ENCODE measurements at places on chromosomes 16 and 17.

GRCh38 chr16:4904942-4905615 lies 31.9 kb downstream of the PPL start:
- no peak for DNase-seq

GRCh38 chr17:13476720-13477119 lies 125.0 kb downstream of the HS3ST3A1 start:
- no peak for DNase-seq

DNA sequence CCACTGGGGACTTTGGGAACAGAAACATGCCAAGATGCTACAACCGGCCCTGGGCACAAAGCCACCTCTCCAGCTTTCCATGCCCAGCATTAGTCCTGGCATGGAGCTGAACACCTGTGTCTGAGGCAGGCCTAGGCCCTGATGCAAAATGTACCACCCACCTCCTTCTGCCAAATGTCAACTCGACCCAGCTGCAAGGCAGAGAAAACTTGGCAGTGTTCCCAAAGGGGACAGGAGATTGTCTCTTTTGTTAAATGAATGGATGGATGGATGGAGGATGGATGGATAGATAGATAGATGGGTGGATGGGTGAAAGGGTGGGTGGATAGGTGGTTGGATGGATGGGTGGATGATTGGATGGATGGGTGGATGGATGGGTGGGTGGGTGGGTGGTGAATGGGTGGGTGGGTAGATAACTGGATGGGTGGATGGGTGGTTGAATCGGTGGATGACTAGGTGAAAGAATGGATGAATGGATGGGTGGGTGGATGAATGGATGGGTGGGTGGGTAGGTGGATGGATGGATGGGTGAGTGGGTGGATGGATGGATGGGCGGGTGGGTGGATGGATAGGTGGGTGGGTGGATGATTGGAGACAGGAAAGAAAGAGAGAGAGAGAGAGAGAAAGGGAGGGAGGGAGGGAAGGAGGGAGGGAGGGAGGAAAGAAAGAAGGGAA lies 73.4 kb upstream of the TNRC6C start:
- DNase-seq: no peak

- no peak for DNase-seq
Observed at GRCh38 chr17:62937606-62938005, 28.4 kb upstream of the TANC2 start.

GRCh38 chr16:66418165-66418962 lies 8.7 kb upstream of the BEAN1 start:
- no peak for DNase-seq

DNA sequence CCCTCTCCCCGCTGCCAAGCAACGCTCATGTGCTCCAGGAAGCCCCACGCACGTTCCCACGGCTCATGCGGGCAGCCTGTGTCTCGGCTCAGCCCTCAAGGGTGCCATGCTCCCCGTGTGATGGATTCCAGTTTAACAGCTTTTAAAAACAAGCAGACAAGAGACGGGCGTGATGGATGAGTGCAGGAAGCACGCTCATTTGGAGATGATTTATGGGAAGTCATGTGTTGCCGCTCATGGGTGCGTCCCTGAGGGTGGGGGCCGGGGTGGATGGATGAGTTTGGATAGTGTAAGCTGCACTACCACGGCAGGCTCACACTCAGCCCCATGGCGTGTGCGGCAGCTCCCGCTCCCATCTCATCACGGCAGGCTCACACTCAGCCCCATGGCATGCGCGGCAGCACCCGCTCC lies 132.8 kb downstream of the RBFOX3 start:
- no peak for DNase-seq

DNA sequence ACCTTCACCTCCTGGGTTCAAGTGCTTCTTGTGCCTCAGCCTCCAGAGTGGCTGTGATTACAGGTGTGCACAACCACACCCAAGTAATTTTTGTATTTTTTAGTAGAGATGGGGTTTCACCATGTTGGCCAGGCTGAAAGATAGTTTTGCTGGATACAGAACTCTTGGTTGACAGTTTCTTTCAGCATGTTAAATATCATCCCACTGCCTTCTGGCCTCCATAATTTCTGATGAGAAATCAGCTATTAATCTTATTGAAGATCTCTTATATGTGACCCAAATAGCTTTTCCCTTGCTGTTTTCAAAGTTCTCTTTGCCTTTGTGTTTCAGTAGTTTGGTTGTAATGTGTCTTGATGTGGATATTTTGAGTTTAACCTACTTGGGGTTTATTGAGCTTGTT lies 50.3 kb upstream of the BRD7 start:
- no peak for DNase-seq

DNA sequence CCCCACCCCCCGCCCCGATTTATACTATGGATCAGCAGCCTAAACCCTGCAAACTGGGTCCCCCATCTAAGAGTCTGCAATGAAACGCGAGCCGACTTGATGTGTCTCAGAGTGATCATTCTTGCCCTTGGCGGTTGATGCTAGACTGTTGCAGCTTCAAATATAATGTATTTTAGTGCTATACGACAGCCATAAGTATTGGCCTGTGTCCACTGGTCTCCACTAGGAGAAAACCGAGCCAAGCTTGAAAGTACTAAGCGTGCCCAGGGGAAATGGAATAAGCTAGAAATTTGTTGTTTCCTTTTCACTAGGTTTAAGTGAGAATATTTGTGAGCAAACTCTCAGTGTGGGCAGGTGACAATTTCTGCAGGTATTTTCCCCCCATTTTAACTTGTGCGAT lies 711.2 kb downstream of the MAF start:
- no peak for DNase-seq

GRCh38 chr17:74351552-74352210 lies 10.0 kb downstream of the BTBD17 start:
- DNase-seq: no peak

GRCh38 chr17:28916302-28916934 lies 13.5 kb upstream of the DHRS13 start:
- DNase-seq: no peak

GRCh38 chr17:71192039-71192555 lies 928.7 kb upstream of the SOX9 start:
- DNase-seq: no peak

DNA sequence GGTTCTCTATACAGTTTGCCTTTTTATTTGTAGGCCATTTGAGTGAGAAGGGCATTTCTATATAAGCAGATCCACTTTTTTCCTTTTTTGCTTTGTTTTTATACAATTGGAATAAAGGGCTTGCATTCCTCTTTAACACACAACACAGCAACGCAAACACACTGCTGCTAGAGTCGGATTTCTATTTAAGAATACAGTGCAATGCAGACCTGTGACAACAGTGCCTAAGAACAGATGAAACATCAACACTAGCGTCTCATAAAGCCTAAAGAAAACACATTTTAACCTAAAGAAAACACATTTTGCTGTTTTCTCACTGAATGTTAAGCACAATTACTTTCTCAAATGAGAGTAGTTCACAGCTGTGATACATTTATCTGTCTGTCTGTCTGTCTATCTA lies 1141.1 kb downstream of the CDH11 start:
- no peak for DNase-seq

DNA sequence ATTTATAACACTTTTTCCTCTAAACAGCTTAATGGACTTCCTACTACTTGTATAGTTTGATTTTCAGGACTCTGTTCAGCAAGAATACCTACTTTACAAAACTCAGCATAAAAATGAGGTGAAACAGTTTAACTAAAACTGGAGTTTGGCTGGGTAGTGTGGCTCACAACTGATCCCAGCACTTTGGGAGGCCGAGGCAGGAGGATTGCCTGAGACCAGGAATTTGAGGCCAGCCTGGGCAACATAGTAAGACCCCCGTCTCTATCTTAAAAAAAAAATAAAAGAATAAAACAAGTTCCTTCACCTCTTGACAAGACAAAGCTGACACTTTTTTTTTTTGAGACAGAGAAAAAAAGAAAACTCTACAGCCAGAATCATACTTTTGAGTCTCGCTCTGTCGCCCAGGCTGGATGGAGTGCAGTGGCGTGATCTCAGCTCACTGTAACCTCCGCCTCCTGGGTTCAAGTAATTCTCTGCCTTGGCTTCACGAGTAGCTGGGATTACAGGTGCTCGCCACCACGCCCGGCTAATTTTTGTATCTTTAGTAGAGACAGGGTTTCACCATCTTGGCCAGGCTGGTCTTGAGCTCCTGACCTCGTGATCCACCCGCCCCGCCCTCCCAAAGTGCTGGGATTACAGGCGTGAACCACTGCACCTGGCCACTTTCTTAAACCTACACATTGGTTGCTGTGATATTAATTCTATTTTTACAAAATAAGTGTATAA lies 2.6 kb downstream of the PDF start:
- no peak for DNase-seq

- DNase-seq: no peak
Observed at GRCh38 chr16:48535369-48535787, 74.6 kb downstream of the N4BP1 start.

GRCh38 chr17:4340914-4341615 lies 25.4 kb downstream of the UBE2G1 start:
- DNase-seq: no peak

- DNase-seq: no peak
Observed at GRCh38 chr17:5770441-5771270, 186.3 kb upstream of the NLRP1 start.

- no peak for DNase-seq
Observed at GRCh38 chr16:81932668-81933067, 78.6 kb downstream of the SDR42E1 start.

DNA sequence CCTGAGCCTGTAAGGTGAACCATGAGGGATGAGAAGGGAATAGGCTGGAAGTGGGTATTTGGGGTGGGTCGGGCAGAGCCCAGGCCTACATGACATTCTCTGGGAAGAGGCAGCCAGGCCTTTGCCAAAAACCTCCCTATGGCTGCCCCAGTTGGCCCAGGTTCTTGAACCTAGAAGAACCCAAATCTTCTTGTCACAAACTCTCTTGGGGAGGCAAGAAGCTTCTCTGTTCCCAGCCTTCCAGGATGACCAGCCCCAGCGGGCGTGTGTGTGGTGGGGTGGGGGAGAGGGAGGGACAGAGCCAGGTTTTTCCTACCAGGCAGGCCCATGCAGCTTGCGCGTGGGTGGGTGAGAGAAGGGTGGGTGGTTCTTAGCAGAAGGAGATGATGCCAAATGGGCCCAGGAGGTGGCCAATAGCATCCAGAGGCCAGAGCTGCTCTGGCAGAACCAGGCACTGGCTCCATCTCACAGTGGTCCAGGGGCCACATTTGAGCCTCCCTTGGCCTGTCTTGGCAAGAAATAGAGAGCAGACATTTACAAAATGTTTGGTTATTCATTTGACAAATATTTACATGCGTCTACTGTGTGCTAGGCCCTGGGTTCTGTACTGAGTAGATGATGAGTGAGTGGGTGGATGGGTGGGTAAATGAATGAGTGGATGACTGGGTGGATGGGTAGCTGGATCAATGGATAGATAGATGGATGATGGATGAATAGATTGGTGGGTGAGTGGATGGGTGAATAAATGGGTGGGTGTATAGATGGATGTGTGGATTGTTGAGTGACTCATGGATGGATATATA lies 44.3 kb upstream of the PLCG2 start:
- no peak for DNase-seq

DNA sequence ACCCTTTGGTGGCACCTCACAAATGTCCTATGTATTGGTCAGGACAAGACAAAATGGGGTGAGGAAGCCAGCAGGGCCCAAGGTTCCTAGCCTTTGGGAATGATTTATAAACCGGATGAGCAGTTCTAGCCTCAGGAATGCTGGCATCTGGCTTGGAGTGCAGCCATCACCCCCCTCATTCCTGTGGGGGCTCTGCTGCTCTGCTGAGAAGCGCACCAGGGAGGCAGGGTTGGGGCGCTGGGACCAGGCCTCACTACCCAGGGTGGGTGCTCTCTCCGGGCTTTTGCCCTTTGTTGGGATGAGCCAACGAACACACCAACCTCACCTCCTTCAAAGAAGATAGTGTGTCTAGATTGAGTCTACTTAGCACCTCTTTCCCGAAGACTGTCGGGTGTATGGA lies 39.2 kb downstream of the TMEM11 start:
- DNase-seq: no peak

DNA sequence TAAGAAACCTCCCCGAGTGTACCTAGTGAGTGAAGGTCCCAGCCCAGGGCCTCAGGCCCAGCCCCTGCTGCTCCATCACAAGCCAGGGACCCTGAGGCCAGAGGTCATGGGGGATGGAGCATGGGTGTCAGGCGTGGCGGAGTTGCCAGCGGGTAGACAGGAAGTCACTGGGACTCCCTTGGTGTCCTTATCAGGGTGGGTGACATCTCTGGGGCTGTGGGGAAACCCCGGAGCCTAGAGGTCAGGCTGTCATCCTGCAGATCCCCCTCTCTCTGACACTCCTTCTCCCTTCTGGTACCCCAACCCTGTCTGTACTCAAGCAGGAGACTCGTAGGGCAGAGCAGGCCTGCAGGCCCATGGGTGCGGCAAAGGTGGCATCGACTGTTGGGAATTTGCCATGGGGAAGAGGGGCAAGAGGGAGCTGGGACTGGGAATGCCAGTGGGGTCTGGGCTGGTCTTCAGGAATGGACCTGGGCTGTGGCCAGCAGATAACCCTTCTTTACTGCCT lies 10.8 kb upstream of the ADGRG1 start:
- no peak for DNase-seq

- no peak for DNase-seq
Observed at GRCh38 chr16:74999219-74999608, 390 bp downstream of the ZNRF1 start.

- DNase-seq: no peak
Observed at GRCh38 chr17:48738803-48739526, 10.4 kb upstream of the HOXB13 start.

- DNase-seq: no peak
Observed at GRCh38 chr17:48748718-48749566, 20.4 kb upstream of the HOXB13 start.

GRCh38 chr16:13335879-13336278 lies 434.5 kb downstream of the SHISA9 start:
- no peak for DNase-seq

DNA sequence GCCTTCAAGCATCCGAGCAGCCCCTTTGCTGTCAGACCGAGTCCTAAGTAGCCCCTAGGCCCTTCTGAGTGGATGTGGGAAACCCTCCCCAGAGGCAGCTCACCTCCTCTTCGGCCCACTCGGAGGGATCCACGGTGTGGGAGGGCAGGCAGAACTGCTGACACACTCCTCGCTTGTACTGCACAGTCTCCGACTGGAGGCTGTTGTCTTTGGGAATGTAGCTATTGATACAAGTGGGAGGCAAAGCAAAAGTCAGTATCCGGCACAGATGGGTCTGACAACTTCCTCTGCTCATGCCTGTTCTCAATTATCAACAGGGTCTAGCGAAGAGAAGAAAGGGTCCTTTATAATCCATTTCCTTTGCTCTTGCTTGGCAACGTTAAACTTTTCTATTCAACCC lies 25.9 kb upstream of the FOXJ1 start:
- no peak for DNase-seq

GRCh38 chr17:78125138-78125913 lies 3.2 kb downstream of the TMC6 start:
- no peak for DNase-seq

All from activated CD4-positive, CD25-positive, alpha-beta regulatory T cell treated with anti-CD3 and anti-CD28 coated beads, Interleukin-2, amount 50 U/mL, for 16 hours (primary cell).